T-helper 9 cell (primary cell): ENCODE measurements at places on chromosomes 3 and 15.

GRCh38 chr3:9917820-9918219 lies 922 bp downstream of the IL17RC start:
- no peak for DNase-seq

DNA sequence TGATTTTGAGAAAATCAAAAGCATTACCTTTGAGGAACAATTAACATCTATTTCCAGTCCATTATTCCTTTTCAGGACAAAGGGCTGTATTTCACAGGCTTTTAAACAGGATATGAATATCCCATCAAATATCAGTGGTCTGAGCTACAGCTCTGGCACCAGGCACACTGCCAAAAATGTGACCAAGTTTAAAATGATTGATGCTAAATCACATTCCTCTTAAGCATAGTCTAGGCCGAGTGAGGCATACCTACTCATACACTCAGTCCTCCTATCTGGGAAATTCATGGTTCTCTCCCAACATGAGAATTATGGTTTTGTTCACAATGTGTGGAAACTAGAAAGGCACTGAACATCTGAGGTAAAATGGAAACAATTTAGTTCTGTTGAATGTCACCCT lies 683.5 kb downstream of the TUSC7 start:
- DNase-seq = no peak

DNA sequence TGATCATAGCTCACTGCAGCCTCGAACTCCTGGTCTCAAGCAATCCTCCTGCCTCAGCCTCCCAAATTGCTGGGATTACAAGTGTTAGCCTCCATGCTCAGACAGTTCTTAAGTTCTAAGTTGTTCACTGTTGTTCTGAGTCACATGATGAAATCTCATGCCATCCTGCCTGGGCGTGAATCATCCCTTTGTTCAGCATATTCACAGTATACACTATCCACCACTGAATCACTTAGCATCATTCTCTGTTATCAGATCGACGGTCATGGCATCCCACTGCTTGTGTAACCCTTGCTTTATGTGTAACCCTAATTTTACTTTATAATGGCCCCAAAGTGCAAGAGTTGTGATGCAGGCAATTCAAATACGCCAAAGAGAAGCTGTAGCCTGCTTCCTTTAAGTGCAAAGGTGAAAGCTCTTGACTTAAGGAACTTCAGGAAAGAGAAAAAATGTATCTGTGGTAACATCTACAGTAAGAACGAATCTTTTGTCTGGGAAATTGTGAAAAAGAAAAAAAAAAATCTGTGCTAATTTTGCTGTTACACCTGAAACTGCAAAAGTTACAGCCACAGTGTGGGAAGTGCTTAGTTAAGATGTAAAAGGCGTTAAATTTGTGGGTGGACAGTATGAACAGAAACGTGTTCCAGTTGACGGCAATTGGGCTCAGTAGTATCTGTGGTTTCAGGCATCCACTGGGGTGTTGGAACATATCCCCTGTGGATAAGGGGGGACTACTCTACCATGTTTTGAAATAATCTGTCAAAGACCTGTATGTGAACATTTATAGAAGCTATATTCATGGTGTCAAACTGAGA lies 80.6 kb downstream of the PCOLCE2 start:
- DNase-seq = no peak

DNA sequence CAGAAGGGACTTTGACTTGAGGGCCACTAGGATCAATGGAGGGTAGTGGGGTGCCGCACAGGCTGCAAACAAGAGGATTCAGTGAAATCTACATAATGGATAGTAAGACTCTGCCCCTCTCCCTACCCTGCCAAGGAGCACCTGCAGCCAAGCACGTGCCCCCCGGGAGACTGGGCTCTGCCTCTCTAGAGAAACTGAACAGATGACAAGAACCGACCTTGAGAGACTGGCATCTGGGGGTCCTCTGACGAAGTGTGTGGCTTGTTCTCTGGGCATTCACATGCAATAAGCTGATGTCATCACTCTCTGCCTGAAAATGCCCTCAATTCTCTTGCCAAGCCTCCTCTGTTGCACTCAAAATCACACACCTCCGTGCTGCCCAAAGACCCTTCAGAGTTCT lies 132.3 kb downstream of the FAM43A start:
- no peak for DNase-seq

- no peak for DNase-seq
Measured at GRCh38 chr15:100029868-100030479, 296.7 kb upstream of the LYSMD4 start.

GRCh38 chr15:63870487-63871209 lies 36.9 kb upstream of the HERC1 start:
- DNase-seq = no peak

DNA sequence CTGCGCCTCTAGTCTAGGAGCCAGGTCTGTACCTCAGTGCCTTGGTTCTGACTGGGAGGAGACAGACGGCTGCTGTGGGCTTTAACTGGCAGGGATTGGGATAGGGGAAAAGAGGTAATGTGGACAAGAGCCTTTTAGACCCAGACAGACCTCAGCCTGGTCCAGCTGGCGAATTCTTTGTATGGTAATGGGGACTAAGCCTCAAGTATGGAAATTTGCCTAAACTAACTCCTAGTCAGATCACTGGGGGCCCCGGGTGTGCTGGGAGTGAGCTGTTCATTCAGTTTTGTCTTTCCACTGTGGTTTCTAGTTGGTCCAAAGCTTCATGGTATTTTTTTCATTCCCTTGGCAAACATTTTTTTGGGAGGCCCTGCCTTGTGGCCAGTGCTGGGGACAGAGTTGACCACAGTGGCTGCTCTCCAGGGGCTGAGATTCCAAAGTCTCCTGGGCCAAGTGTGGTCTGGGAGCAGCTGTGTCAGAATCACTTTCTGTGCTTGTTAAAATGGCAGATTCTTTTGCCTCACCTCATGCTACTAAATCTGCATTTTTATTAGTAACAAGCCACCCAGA lies 261.4 kb upstream of the C2CD4B start:
- DNase-seq = no peak
